Ammon's horn (tissue), 1 donor: ENCODE measurements at places on chromosomes 2 and 18.

DNA sequence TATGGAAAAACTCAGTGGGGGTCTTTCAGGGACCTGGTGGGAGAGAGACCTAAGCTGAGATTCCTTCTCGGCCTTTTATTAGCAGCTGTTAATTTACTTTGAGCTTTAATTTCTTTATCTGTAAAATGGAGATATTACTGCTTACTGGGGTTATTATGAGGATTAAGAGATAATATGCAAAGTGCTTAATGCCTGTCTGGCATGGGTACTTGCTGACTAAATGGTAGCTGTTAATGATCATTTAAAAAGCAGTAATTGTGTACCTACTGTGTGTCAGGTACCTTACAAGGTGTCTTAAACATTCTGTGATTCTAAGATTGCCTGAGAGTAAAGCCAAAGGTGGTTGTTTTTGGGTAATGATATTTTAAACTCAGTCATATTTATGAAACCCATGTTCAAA lies 2.6 kb downstream of the ITGA6 start:
- no peak for DNase-seq

DNA sequence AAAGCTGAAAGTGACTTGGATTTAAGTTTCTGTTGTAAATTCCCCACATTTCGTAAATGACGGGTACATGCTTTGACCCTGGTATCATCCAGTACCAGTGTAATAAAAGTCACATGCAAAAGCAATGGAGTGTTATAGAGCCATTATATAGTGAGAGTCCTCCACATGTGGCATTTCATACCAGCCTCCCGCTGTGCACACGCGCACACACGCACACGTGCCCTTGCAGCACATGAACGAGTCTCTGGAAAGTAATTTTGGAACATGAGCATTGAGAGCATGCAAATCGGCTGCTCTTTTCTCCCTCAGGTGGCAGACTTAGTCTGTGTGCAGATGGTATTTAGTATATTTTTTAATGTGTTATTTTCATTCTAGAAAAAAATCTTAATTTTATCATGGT lies 198.1 kb downstream of the ZNF407 start:
- no peak for DNase-seq

DNA sequence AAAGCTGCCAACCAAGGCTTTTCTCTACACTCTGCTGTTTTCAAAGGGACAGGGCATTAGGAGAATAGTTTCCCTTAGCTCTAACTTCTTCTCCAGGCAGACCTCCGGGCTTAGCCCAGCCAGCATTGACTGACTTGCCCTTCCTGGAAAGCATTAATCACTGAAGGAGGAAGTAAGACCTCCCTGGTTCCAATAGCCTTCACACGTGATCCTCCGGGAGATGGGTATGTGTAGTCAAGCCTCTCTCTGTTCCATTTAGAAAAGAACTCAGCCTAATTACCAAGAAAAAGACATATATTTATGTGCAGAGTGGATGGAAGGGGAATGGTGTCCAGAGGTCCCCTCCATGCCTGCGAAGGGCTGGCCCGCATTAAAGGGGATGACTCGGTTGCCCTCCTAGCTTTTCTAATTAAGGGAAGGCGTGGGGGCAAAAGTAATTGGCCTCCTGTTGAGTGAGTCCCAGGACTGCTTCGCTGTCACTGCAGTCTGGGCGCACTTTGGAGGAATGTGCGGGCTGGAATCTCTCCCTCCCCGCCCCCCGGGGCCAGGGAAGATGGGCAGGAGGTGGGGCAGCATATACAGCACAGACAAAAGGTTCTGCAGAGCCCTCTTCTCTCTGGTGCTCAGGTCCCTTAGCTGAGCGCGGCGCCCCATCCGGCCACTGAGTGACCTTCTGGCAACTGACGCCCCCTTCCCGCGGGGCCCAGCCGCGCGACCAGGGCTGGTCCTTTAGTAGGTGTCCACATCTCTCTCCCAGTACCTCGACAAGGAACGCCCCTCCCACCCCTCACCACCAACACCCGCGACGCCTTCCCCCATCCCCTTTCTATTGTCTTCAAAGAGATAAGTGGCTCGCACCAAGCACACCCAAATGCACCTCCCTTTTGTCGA lies 686.0 kb downstream of the NRXN1 start:
- DNase-seq: no peak

DNA sequence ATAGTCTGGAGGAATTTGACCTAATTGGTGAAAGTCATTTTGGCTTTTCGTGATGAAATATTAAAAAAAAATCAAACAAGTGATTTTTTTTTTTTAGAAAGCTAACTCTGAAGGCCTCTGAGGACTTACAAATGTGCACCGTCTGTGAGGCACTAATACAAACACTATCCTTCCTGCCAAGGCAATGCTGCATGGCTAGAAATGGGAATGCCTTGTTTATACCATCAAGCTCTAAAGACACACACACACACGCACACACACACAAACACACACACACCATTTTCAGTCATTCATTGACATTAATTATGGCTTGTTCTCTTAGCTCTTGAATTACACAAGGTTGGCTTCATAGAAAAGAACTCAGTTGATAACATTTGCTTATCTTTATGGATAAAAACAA lies 1242.0 kb upstream of the ACVR2A start:
- DNase-seq: no peak
